ENCODE measurements at places on chromosomes 7 and 10.
A peak's percentile ranks its signal among the peaks of the same experiment; 100 is the strongest.

GRCh38 chr7:116441534-116441933 lies 58.0 kb upstream of the CAV2 start:
- no peak for DNase-seq

GRCh38 chr7:22671177-22671879 lies 55.7 kb upstream of the IL6 start:
- DNase-seq = no peak

GRCh38 chr7:114659409-114660125 lies 245.0 kb downstream of the FOXP2 start:
- no peak for DNase-seq

- peak; percentile 24 for DNase-seq
Observed at GRCh38 chr7:142188846-142189245, 69.0 kb downstream of the PRSS58 start.

DNA sequence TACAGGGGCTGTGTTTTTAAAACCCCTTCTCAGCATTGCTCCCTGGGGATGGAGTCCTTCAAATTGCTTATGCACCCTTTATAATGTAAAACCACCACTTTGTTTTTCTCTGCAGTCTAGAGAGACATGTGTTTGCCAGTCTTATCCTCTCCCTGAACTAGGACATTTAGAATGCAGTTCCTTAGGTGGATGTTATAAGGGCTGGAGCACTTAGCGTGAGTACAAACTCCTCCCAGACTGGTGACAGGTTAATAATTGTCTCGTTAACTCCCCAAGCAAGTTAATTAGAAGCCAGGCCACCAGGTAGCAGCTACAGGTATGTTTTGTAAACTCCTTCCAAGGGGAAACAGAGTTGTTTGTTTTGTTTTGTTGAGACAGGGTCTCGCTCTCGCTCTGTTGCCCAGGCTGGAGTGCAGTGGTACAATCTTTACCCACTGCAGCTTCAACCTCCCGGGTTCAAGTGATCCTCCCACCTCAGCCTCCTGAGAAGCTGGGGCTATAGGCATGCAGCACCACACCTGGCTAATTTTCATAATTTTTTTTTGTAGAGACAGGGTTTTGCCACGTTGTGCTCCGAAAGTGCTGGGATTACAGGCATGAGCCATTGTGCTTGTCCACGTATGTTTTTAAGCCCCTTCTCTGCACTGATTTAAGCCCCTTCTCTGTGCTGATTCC lies 100.2 kb downstream of the FAM107B start:
- no peak for DNase-seq

GRCh38 chr7:52498366-52498765 lies 537.1 kb upstream of the POM121L12 start:
- peak; percentile 47 for DNase-seq

- DNase-seq = no peak
Observed at GRCh38 chr7:148796841-148797240, 87.2 kb downstream of the EZH2 start.

- no peak for DNase-seq
Observed at GRCh38 chr7:12477620-12478019, 74.0 kb upstream of the VWDE start.

DNA sequence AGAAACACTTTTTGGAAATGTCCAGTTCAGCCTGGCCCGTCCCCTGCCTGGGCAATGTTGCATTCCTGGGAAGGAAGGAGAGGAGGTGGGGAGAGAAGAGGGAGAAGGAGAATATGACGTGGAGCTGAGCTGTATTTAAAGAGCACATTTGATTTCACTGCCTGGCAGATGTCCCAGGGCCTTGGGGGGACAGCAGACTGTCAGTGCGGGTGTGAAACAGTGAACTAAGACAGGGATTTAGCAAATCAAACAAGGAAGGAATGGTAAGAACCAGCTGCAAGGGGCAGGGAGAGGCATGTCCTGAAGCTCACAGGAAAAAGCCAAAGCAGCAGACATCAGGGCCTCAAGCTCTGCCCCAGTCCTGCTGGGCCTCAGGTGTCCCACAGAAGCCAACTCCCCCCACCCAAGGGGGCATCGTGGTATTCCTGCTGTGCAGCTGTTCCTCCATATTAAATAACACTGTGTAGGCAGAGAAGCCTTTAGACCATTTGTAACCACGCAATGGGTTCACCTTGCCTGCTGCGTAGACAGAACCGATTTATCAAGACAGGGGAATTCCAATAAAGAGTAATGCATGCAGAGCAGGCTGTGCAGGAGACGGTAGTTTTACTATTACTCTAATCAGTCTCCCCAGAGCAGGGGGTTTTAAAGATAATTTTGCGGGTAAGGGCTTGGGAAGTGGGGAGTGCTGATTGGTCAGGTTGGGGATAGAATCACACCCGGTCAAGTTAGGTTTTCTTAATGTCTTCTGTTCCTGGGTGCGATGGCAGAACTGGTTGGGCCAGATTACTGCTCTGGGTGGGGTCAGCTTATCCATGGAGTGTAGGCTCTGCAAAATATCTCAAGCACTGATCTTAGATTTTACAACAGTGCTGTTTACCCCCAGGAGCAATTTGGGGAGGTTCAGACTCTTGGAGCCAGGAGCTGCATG lies 18.3 kb downstream of the LEP start:
- peak; percentile 15 for DNase-seq

DNA sequence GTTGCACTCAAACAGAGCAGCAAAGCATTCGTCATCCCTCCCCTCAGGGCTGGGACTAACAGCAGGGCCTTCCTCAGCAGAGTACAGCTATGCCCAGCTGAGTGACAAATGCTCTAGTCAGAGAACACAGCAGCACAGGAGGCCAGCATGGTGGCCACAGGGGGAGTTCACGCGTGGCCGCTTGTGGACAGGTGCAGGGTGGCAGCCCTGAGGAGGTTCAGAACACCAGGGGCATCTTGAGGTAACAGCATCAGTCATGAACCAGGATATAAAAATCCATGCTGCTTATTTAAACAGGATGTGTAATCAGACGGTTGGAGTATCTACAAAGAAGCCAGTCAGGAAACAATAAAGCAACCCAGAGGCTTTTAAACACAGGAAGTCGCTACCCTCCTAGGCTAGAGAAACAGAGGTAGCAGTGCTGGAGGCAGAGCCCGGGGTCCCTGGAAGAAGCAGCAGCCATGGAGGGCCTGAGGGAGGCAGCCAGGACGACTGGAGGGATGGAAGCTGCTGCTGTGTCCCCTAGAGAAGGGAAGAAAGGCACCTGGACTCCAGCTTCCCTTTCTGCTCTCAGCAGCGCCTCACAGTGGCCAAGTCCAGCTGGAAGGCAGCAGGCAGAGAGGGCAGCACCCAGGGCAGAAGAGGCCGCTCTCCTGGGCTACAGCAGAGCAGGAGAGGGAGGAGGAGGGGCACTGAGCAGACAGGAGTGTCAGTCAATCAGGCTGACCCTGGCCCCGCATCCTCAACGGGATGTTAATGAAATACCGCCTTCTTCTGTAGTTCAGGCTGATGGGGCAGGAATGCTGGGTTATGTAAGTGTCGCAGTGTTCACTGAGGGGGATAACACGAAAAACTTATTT lies 70.8 kb upstream of the UCN3 start:
- DNase-seq = peak; percentile 77

DNA sequence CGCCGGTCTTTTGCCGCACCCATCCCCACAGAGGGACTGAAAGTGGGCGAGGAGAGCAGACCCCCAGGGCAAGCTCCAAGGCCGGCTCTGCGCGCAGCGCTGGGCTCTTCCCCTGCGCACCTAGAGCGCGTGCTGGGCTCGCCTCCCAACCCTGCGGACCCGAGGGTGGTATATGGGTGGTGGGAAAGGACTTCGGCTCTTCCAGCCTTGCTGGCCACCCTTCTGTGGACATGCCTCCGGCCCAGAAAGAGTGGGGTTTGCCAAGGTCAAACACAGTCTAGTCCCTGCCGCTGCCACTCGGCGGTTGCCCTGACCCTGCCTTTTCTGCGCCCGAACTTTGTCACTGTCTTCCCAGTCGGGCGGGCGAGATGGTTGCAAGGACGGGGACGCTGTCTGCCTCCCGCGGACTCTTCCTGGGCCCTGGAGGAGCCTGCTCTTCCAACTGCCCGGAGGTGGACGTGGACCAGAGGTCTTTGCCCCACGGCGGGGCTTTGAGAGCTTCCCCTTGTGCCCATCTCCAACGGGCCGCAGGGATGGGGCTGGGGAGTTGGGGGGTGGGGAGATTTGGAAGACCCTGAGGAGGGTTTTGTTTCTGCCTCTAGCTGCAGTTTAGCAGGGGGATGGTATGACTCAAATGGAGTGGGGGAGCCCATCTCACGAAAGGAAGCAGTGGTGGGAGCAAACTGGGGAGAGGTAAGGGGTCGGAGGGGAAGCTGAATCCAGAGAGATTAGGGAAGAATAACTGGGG lies 1.5 kb downstream of the ADCY1 start:
- DNase-seq = no peak

DNA sequence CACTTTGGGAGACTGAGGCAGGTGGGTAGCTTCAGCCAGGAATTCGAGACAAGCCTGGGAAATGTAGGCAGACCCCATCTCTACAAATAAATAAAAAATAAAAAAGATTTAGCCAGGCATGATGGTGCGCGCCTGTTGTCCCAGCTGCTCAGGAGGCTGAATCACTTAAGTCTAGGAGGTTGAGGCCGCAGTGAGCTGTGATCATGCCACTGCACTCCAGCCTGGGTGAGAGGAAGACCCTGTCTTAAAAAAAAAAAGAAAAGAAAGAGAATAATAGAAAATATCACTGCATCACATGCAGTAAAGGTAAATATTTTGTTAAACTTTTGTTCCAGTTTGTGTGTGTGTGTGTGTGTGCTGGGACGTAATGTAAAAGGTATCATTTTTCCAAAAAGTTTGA lies 3.0 kb downstream of the STRIP2 start:
- DNase-seq = no peak

- DNase-seq = no peak
Observed at GRCh38 chr10:16297642-16298041, 139.2 kb upstream of the PTER start.

DNA sequence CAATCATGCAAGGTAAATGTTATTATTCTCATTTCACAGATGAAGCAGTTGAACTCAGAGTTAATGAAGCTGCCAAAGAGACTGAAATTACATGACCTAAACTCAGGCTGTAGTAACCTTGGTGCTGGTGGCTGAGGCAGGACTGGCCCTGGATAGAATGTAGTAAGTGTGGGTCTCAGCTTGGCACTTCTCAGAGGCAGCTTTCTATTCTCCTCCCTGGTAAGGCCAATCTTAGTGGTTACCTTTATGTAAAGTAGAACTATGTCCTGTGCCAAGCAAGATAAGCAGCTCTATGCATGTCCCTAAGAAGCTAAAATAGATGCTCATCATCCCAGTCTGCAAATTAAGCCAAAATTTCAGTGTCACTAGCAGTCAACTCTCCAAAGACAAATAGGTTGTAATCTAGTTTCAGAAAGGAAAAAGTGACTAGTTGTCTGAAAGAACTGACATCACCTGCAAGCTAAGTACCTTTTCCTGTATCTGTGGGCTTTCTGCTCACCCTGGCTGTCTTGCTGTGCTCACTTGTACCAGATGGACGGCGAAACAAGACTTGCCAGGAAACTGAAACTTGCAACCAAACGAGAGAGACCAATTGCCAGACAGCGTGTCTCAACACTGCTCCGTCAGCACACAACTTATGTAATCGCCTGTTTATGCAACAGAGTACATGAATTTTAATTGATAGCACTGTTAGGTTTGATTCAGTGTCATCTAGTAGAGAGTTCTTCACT lies 43.7 kb downstream of the CH25H start:
- DNase-seq = peak; percentile 70

DNA sequence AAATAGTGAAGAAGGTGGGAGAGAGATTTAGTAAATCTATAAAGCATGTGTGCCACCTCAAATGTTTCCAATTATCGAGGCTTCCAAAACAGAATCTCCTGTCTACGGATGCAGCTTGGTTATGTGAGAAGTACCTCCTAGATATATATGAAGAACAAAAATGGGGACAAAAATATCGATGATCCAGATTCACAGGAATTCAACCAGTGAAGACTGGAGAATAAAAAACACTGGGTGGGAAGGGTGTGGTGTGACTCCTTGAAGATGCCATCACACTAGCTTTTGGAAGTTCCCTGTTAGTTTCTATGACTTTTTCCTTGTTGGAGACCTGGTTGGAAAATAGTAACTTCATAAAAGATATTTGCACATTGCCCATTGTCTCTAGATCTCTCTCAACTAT lies 152.4 kb downstream of the LRRC4 start:
- DNase-seq = no peak

GRCh38 chr7:150970424-150970823 lies 7.7 kb downstream of the KCNH2 start:
- DNase-seq = no peak

- DNase-seq = no peak
Observed at GRCh38 chr7:17633067-17633466, 307.2 kb downstream of the SNX13 start.

- DNase-seq = no peak
Observed at GRCh38 chr10:88288320-88289059, 294.6 kb downstream of the RNLS start.

GRCh38 chr7:103928581-103928980 lies 60.9 kb downstream of the RELN start:
- no peak for DNase-seq

DNA sequence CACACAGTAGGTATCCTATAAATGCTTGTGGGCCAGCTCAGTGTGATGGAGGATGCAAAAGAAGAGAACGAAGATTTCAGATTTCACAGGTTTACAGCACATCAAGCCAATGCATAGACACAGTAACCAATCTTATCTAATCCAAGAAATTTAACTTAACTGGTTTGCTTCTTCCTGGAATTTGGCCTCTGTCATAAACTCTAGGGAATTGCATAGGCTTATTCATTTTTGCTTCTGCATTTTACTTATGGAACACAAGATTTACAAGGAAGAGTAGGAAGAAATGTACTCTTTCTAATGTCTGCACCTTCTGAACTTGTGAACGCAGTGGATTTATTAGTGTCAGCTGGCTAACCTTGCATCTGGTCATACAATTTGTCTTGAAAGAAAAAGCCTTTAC lies 389.4 kb upstream of the NPVF start:
- no peak for DNase-seq

- DNase-seq = no peak
Observed at GRCh38 chr7:50775231-50775630, 7.5 kb downstream of the GRB10 start.

DNA sequence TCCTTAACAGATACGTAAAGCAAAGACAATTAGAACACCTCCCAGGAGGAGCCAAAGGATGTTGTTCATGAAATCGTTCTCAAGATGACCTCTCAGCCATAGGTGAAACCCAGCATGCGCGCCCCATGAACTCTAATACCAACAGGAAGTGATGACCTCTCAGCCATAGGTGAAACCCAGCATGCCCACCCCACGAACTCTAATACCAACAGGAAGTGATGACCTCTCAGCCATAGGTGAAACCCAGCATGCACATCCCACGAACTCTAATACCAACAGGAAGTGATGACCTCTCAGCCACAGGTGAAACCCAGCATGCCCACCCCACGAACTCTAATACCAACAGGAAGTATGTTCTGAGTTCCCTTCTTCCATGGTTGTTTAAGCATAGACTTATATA lies 205.2 kb upstream of the ADARB2 start:
- no peak for DNase-seq

GRCh38 chr10:274866-275265 lies 139.6 kb downstream of the ZMYND11 start:
- DNase-seq = no peak

Measured in common myeloid progenitor, CD34-positive (primary cell).